Effector CD4-positive, alpha-beta T cell (primary cell): ENCODE measurements at places on chromosomes 6 and 20.

DNA sequence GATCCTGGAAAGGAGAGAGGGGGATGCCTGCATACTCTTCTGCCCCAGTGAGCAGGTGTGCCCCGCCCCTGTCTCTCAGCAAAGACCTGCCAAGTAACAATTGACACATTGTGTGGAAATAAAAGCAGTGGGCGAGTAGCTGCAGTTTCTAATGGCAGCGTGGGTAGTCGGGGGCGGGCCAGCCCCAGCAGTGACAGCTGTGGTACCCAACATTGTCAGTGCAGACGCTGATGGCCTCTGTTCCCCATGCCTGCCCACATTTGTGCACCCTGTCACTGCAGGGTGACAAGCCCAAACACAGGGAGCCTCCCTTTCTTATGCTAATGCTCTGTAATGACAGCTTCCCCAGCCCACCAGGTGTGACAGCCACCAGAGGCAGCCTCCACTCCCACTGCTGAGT lies 491.7 kb downstream of the DHX35 start:
- DNase-seq, result no peak

- no peak for DNase-seq
These were observed 17.3 kb downstream of the NCOA7 start for GRCh38 chr6:125808060-125808459.

GRCh38 chr6:163461696-163462095 lies 47.2 kb downstream of the QKI start:
- no peak for DNase-seq

DNA sequence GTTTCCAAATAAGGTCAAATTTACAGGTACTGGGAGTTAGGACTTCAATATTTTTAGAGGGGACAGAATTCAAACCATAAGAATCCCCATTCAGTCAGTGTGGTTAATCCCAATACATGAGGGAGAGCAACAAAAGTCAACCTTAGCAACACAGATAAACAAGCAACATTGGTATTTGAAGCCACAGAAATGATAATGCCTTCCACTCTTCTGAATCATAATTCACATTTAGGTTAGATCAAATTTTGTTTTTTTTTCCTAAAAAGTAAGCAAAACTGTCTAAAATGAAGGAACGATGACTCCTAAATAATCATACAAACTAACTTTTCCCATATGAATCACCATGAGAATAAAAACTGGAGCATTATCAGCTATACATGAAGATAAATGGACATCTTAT lies 246.0 kb upstream of the TENT5A start:
- DNase-seq, result no peak

GRCh38 chr6:36443471-36444428 lies 950 bp downstream of the KCTD20 start:
- DNase-seq, result no peak

DNA sequence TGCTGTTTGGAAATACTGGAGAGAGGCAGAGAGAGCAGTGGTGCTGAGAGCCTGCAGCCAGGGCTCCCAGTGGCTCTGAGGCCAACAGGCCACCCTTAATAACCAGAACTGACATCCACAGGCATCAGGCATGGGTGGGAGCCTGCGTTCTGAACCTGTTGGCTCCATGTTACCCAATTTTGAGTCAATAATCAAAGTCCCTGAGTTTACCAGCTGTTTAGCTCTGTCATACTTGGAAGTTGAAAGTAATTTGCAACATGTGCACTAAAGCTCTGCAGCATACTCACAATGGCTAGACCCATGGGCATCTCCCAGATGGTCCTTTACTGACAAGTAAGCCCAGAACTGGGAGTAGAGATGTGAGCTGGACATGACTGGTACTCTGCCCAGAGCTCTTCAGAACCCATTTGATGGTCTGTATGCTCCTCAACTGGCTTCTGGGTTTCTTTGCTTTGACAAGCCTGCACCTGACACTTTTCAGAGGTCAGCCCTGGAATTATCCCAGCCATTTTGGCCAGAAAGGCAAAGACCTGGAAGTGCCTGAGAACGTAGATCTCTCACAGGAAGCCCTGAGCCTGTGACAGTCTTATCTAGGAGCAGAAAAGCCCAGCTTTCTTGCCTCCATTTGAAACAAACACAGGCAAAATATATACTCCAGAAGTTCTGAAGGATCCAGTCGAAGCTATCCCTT lies 122.4 kb upstream of the CITED2 start:
- DNase-seq, result no peak

GRCh38 chr6:169810066-169810989 lies 58.9 kb downstream of the ERMARD start:
- DNase-seq, result no peak

- no peak for DNase-seq
These were observed 119.0 kb upstream of the GLP1R start for GRCh38 chr6:38929560-38929959.

DNA sequence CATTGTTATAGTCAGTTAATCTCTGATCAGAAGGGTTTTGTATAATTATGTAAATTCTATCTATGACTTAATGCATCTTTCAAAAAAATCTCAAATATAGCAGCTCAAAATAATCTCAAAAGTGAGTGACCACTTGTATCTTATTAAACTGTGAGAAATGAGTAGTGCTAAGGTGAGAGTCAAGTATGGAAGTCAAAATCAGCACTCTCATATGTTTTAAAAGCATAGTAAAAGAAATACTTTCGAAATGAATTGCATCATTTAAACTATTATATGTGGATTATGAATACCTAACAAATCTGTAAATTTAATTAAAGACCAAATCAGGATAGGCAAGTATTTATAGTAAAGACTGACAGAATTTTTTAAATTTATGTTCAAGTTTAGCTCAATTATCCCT lies 645.6 kb downstream of the PHF3 start:
- DNase-seq, result no peak

GRCh38 chr6:139343052-139343750 lies 31.2 kb downstream of the CITED2 start:
- DNase-seq, result no peak

- DNase-seq, result no peak
These were observed 214.4 kb downstream of the RNF144B start for GRCh38 chr6:18601516-18602020.

GRCh38 chr6:166195860-166196238 lies 28.2 kb upstream of the TBXT start:
- no peak for DNase-seq

DNA sequence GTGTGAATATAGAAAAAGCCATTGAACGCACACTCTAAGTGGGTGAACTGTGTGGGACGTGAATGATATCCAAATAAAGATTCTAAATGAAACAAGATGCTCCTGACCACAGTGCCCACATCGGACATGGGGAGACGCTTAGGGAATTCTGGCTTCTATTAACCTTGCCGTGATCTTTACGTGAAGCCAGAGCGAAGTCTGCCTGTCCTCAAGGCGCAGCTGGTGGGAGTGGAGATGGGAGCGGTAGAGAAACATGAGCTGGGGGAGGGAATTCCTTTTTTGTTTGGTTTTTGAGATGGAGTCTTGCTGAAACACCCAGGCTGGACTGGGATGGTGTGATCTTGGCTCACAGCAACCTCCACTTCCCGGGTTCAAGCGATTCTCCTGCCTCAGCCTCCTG lies 46.0 kb downstream of the VSTM2L start:
- DNase-seq, result no peak

GRCh38 chr6:168030218-168030746 lies 32.8 kb downstream of the KIF25 start:
- no peak for DNase-seq

- no peak for DNase-seq
These were observed 777.0 kb downstream of the C6orf118 start for GRCh38 chr6:164532198-164533044.

GRCh38 chr6:52457096-52457495 lies 37.0 kb downstream of the EFHC1 start:
- no peak for DNase-seq

DNA sequence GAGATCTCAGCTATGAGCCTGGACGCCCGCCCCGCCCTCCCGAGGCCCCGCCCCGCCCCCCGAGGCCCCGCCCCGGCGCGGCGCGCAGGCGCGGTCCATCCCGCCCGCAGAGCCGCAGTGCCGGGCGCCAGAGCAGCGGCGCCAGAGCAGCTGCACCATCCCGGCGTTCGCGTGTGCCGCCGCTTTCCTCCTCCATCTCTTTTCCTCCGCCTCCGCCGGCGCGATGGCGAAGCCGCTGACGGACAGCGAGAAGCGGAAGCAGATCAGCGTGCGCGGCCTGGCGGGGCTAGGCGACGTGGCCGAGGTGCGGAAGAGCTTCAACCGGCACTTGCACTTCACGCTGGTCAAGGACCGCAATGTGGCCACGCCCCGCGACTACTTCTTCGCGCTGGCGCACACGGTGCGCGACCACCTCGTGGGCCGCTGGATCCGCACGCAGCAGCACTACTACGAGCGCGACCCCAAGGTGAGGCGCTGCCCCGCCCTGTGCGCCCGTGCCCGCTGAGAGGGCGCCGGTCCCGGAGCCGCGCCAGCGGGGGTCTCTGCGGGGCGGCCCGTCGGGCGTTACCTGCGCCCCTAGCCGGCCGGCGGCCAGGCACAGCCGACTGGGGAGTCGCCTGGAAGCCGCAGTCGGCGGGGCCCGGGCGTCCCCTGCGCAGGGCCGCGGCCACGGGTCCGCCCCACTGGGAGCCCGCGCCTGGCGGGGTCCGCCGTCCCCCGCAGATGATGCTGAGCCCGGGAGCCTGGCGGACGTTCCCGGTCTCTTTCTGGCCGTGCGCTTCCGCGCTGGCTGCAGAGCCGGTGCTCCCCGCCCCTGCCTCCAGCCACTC lies at the start of gene PYGB:
TSS of gene PYGB (plus strand) at position 130 of the 830 bp plus-strand sequence. CDS start at position 224, 94 bp downstream.
- DNase-seq, result peak; percentile 60

GRCh38 chr20:54292185-54292584 lies 84.3 kb downstream of the PFDN4 start:
- no peak for DNase-seq

GRCh38 chr20:61896058-61896961 lies 169.4 kb downstream of the TAF4 start:
- DNase-seq, result no peak

GRCh38 chr20:50169329-50169823 lies 15.9 kb upstream of the PEDS1 start:
- DNase-seq, result peak; percentile 75

- DNase-seq, result no peak
These were observed 96.1 kb downstream of the MAFB start for GRCh38 chr20:40592941-40593340.

DNA sequence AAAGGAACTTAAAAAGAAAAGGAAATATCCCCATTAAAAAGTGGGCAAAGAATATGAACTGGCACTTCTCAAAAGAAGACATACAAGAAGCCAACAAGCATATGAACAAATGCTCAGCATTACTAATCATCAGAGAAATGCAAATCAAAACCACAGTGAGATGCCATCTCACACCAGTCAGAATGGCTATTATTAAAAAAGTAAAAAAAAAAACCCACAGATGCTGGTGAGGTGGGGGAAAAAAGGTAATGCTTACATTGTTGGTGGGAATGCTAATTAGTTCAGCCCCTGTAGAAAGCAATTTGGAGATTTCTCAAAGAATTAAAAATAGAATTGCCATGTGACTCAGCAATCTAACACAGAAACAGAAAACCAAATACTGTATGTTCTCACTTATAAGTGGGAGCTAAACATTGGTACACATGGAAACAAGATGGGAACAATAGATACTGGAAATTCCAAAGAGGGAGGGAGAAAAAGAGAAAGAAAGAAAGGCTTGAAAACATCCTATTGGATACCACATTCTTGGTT lies 437.1 kb downstream of the GRIK2 start:
- no peak for DNase-seq

GRCh38 chr6:91509039-91509438 lies 922.2 kb upstream of the MAP3K7 start:
- no peak for DNase-seq

GRCh38 chr6:137958811-137959565 lies 91.9 kb downstream of the TNFAIP3 start:
- DNase-seq, result no peak

- DNase-seq, result no peak
These were observed 331.8 kb downstream of the RIMS1 start for GRCh38 chr6:72218125-72218524.

GRCh38 chr6:89612121-89612520 lies 26.4 kb downstream of the LYRM2 start:
- no peak for DNase-seq

- DNase-seq, result peak; percentile 5
These were observed 1.1 kb downstream of the MGME1 start for GRCh38 chr20:17969884-17970409.

GRCh38 chr6:21437581-21437980 lies 156.0 kb upstream of the SOX4 start:
- no peak for DNase-seq

DNA sequence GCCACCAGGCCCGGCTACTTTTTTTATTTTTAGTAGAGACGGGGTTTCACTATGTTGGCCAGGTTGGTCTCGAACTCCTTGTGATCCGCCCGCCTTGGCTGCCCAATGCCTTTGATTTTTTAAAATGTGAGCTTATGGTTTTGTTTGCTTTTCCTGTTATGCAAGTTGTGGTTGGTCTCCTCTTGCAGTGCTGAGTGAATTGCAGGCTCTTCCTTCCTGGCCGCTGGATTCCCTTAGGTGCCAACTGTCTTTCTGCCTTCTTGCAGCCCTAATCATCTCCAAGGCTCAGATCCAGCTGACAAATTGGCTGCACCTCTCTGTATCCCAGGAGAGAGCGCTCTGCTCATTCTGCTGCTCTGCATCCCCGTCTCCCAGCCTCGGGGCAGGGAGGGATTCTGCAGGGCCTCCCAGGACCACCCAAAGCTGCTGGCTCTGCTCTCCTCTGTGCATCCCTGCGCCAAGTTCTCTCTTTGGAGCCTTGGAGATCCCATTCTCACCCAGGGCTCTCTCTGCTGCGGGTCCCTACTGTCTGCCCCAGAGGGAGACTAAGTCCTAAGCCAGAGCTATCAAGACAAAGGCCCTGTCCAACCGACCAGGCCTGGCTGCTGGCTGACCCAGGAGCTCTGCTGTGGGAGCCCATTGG lies 14.1 kb upstream of the EMILIN3 start:
- no peak for DNase-seq

DNA sequence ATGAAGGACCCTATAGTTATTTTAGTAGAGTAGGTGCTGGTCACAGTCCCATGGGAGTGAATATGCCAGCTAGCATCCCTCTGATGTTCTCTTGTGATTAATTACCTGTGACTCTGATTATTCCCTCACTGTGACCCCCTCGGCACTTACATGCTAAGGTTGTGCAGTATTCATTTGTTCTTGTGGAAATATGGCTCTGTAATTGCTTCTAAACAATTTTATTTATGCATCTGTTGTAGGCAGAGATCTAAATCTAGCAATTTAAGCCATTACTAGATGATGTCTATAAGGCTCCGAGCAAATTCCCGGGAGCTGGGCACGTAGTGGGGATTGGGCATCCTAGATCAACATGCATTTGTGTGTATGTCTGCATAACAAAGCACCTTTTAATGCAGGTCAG lies 961.7 kb downstream of the KIF16B start:
- DNase-seq, result no peak

- peak; percentile 16 for DNase-seq
These were observed 3.5 kb downstream of the SCML4 start for GRCh38 chr6:107820338-107821261.

- DNase-seq, result no peak
These were observed 6.4 kb downstream of the TFAP2A start for GRCh38 chr6:10408457-10408856.

DNA sequence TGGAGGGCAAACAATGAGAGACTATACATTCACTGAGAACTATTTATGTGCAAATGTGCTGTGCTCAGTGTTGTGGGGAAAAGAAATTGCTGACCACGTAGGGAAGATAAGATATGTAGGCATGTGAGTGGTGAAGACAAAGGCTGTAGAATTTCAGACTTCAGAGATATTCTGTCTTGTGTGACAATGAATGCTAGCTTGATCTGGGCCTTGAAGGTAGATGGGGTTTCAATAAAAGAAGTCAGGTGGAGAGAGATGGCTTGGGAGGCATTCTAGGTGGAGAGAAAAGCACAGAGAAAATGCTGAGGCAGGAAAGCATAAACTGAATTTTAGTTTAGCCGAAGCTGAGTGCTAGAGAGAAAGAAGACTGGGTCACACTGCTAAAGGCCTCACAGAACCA lies 56.8 kb upstream of the EEF1A1 start:
- DNase-seq, result no peak
